Stimulated activated CD8-positive, alpha-beta memory T cell treated with anti-CD3 and anti-CD28 coated beads, Interleukin-7, amount 100 ng/mL, for 1 hour (primary cell): ENCODE measurements at places on chromosomes 3 and 15.

GRCh38 chr15:73685981-73686380 is 1.8 kb downstream of the CD276 start:
- no peak for DNase-seq

GRCh38 chr3:49841806-49842205 is 14.6 kb downstream of the TRAIP start:
- no peak for DNase-seq

GRCh38 chr15:36965570-36966342 is 134.6 kb downstream of the MEIS2 start:
- no peak for DNase-seq

DNA sequence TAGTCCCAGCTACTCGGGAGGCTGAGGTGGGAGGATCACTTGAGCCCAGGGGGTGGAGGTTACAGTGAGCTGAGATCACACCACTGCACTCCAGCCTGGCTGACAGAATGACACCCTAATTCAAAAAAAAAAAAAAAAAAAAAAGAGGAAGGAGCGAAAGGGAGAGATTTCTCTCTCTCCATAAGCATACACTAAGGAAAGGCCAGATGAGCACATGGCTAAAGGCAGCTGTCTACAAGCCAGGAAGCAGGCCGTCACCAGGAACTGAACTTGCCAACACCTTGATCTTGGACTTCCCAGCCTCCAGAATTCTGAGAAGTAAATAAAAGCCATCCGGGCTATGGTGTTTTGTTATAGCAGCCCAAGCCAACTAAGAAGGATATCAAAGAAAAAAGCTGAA is 7.5 kb downstream of the SRGAP3 start:
- no peak for DNase-seq

GRCh38 chr3:42172047-42172654 is 81.0 kb downstream of the TRAK1 start:
- DNase-seq, result no peak

GRCh38 chr15:59722476-59722875 is 33.4 kb upstream of the BNIP2 start:
- no peak for DNase-seq

- DNase-seq, result no peak
These were observed 115.1 kb upstream of the PLXNA1 start for GRCh38 chr3:126867863-126868200.

- DNase-seq, result no peak
These were observed 138.9 kb upstream of the SLC7A14 start for GRCh38 chr3:170724599-170725280.

DNA sequence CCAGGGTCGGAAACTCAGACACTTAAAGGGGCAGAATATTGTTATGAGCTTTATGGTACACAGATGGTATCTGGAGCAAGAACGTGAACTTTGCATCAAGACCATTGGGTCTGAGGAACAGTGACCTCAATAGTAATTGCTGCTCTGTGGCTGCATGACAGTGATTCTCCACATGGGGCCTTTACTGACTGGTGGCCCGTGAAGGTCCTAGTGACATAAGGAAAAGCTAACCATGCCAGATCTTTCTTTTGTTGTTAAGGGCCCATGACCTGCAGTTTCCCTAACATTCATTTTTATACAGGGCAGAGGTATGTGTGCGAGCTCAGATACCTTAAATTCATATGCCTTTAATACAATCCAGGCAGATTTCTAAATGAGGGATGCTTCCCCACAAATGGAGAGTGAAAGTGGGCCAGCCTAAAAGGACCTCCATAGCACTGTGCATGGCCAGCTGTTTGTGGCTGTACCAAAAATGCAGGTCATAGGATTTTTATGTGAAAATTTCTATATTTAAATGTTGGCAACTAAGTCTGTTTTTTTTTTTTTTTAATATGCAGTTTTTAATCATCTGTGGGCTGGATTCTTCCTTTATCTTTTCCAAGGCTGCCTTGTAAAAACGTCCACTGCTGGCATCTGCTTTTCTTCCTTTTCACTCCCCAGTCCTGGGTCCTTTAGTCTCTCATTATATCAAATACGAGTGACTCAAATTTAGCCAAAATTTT is 188.0 kb upstream of the IL12A start:
- DNase-seq, result no peak

- no peak for DNase-seq
These were observed 45.1 kb upstream of the RSL24D1 start for GRCh38 chr15:55241891-55242290.

DNA sequence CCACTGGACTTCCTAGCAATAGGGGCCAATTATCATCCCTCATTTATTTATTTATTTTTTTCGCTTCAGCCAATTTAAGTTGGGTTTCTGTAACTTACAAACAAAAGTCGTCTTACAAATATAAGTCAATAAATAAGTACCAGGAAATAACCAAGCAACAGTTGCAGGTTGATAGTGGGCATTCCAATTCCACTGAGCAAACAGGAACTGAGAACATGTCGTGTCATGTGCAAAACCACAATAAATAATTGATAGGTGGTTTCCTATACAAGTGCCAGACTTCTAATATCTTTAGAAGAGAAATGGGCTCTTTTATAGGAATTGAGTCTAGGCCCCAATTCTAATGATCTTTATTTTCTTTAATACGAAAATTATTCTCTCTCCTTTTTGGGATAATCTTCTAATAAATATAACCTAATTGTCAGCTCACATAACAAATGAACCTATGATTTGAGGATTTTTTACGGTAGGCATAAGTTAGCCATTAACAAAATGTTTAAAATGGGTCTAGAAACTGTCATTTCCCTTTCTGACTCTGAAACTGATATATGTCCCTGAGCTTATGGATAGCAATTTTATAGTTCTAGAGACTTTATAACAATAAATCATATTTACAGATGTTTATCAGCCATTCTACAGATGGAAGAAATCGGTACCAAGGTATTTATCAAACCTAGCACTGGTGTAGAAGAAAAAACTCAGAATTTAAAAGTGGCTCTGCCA is 571.8 kb downstream of the FOXP1 start:
- no peak for DNase-seq

DNA sequence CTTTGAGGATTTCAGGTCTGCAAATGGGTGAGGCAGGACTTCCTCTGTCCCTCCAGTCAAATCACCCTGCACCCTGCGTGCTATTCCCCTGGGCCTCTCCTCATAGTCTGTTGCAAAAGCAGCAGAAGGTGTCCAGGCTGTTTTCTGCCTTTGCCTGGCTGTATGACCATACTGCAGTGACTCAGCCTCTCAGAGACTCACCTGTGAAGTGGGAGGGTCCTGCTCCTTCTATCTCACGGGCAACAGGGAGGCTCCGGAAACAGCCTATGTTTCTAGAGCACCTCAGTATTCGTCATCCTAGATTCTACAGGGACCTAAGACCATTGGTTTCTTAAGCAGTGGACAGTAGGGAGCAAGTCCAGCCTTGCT is 216.4 kb downstream of the TLE3 start:
- DNase-seq, result no peak

DNA sequence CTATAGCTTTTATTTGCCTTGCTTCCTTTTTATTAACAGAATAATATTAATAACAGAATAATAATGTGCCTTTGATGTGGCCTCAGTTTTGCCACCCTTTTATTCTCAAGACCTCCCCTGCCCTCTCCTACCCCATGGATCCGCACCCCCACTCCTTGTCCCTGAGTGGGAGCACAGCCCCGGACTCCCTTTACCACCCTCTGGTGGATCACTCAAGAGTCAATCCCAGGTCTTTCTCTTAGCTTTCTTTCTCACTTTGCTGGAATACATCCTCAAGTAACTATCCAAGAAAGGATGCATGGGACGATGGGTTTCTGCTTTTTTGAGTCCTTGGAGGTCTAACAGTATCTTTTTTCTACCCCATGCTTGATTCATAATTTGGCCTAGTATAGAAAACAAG is 63.4 kb downstream of the KLF13 start:
- no peak for DNase-seq

DNA sequence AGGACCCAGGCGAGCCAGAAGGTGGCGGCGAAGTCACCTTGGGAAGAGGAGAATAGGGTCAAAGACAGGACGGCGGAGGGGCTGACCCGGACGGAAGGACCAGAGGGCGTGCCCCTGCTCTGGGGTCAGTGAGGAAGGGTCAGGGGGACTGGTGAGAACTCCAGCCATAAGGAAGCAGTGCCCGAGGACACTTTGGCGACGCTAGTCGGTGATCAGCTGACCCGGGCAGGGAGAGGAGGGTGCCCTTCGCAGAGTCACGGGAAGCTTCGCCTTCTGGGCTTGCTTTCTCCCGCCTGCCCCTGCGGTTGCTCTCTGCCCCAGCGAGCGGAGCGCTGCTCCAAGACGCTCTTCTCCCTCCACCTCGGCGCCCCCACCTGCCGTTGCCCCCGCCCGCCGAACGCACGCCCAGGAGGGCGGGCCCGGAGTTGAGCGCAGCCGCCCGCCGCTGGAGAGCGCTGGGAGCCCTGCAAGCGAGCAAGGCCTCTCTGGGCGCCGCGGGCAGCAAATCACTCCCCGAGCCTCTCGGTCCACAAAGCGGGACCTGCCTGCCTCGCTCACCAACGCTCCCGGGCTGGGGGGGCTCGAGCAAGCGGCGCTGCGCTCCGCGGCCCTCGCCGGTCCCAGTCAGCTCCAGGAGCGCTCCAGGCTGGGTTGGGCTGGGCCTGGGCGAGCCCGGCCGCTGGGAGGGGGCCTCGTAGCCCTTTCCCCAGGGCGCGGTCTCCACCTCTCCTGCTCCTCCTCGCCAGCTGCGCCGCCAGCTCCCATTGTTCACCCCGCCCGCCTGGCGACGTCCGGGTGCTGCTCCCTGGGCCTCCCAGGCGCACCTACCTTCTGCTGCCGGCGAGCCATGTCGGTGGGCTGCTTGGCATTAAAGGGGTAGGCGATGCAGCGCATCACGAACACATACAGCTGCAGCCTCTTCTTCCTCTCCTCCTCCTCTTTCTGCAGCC is 1.2 kb downstream of the CADPS start:
- no peak for DNase-seq

DNA sequence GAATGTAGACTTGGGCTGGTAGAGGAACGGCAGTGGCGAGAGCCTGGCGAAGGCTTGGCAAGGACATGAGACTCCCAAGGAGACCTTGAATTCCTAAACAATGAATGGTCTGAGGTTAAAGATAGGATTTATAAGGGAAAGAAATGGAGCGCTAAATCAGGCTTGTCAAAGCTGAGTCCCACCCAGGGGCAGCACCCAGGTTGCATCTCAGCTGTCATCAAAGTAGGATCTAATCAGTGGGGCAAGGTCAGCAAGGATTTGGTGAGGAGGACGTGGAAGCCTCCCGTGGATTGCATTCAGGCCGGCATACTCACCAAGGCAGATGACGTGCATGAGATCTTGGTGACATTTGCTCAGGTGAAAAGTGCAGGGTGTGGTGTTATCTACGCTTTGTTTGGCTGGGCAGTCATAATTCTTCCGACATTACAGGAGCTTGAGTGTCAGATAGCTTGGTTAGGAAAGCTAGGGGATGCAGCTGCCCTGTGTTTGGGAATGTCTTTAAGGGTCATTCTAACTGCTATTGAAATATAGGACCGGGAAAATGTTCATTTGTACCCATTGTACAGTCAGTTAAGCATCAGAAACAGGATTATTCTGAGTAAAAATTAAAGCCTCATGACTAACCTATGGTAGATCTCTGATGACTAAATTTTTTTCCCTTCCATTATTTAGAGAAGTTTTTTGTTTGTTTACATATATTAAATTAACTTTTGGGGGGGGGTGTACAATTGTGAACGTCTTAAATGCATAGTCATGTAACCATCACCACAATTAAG is 99.4 kb upstream of the TSC22D2 start:
- DNase-seq, result no peak

DNA sequence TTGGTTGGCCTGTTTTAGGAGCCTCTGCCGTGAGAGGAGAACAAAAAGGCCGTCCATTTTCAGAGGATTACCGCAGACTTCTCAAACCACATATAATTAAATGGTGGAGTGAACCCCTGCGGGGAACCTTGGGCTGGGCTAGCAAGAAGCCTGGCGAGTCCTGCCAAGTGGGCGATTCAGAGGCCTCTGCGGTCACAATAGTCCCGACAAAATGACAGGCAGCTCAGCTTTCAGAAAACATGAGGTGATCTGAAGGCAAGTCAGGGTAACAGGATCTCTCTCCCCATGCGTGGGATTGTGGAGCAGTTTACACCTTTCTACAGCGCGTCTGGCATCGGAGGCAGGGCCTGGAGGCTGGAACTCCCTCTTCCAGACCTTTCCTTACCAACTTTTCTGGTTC is 134.8 kb downstream of the ASB7 start:
- no peak for DNase-seq

GRCh38 chr3:53628536-53629401 is 134.4 kb downstream of the CACNA1D start:
- DNase-seq, result no peak

- no peak for DNase-seq
These were observed 64.3 kb downstream of the MGLL start for GRCh38 chr3:127758013-127758412.

DNA sequence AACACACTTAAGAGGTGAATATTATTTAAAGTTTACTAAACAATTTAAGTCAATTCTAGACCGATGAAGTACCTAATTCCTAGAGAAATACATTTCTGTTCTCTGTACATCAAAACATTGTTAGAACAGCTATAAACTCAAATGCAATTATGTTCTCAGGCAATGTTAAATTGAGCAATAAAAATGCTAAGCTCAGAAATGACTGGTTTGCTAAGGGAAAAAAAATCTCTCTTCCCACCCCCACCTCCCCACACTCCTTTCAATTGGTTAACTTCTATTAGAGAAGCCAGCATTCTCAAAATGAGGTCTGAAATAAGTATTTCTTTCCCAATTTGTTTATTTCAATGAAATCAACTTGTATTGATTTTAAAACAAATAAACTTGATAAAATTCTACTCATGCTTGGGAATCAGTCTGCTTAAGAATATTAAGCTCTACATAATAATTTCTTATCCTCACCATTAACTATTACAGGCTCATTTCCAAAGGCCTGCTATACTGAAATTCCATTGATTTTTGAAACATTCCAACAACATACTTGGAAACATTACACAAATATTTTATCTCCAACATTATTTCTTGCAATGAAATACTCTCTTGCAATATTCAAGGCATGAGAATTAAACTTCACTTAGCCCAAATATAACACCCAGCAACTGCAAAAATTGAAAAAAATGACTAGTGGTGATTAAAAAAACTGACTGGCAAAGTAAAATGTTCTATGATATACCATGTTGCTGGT is 22.6 kb downstream of the TSPAN3 start:
- no peak for DNase-seq

- no peak for DNase-seq
These were observed 49.4 kb upstream of the FLNB start for GRCh38 chr3:57958642-57959422.

DNA sequence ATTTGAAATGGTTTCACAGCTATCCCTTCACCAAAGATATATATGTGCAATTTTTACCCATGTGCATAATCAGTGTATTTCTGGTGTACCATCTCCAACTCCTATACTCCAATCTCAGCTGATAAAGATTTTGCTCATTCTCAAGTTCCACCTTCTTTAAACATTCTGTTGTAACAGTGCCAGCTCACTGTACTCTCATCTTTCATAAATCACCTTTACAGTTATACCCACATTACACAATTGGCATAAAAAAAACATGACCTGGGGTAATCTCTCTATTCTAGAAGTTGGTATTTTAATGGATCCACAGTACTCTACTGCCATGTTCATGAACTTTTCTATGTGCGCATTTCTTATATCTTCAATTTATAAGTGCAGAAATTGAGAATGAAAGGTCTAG is 339.9 kb upstream of the DPH6 start:
- no peak for DNase-seq

- DNase-seq, result no peak
These were observed 555 bp downstream of the TM2D3 start for GRCh38 chr15:101651554-101652097.

GRCh38 chr15:95326431-95327182 is 1003.9 kb upstream of the NR2F2 start:
- DNase-seq, result no peak

- DNase-seq, result no peak
These were observed 609.7 kb downstream of the MCTP2 start for GRCh38 chr15:94840794-94841783.
